ENCODE measurements at places on chromosomes 7 and 10.

GRCh38 chr10:84012831-84013458 lies 126.4 kb upstream of the GHITM start:
- no peak for DNase-seq

- no peak for DNase-seq
These were observed 75.8 kb downstream of the LSMEM1 start for GRCh38 chr7:112556633-112557032.

DNA sequence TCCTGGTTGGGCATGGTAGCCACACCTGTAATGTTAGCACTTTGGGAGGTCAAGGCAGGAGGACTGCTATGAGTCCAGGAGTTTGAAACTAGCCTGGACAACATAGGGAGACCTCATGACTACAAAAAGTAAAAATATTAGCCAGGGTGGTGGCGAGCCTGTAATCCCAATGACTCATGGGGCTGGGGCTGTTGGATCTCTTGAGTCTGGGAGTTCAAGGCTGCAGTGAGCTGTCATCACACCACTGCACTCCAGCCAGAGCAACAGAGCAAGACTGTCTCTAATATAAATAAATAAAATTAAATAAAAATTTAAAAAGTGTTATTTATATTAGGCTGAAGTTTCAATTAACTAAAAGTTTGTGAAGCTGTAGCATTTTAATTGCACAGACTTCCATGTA lies 207.3 kb downstream of the NXPH1 start:
- no peak for DNase-seq

DNA sequence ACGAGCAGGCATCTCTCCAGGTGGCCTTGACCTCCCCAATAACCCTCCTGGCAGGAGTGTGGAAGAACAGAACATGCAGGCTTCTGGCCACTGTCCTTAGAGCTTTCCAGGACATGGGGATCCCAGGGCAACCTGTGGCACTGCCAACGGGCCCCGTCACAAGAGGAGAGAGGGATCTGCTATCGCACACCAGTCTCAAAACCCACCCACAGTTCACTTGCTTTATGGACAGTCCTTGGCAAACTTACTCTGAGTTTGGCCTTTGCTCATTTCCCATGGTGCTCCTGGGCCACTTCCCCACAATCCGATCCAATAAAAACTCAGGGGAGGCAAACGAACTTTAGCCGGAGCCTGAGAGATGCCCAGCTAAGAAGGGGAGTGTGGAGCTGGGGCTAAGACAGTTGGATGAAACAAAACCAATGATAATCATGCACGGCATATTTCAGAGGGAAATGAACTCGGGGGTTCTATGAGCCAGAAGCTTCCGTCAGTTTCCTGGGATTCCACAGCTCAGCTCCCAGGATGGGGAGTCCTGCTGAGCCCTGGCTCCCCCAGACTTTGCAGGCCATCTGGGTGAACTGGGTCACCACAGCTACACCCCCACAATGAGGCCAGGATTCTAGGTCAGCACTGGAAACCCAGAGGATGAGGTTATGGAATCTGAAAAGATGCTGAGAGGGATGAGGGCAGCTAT lies 158.4 kb downstream of the NEURL1 start:
- DNase-seq = no peak

DNA sequence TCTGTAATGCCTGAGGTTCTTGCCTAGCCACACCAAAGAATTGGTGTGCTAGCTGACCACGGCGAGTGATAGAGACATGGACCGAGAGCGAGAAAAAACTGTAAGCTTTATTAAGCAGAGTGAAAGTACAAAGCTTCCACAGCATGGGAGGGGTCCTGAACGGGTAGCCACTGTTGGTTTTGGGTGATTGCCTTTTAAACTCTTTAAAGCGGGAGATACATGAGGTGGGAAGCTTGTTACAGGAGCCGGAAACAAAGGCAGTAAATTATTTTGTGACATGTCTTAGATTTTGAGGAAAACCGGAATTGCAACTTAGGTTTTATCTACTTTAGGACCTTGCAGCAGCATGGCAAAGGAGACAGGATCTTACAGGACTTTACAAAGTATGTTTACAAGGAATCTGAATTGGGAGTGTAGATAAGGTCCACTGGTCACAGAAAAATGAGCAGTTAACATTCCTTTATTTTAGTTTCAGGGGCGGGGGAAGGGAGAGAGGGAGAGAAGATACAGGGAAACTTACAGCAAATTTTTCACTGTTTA lies 252.7 kb upstream of the MBL2 start:
- no peak for DNase-seq

All from neuronal stem cell (in vitro differentiated cells).